AG04449 (cell line): ENCODE measurements at places on chromosomes 5 and 9.

- DNase-seq = no peak
Measured at GRCh38 chr5:168772316-168772961, 193.3 kb upstream of the PANK3 start.

GRCh38 chr9:1273859-1274258 is 223.7 kb downstream of the DMRT2 start:
- no peak for DNase-seq

GRCh38 chr5:27474395-27474794 is 436.0 kb upstream of the CDH9 start:
- no peak for DNase-seq

DNA sequence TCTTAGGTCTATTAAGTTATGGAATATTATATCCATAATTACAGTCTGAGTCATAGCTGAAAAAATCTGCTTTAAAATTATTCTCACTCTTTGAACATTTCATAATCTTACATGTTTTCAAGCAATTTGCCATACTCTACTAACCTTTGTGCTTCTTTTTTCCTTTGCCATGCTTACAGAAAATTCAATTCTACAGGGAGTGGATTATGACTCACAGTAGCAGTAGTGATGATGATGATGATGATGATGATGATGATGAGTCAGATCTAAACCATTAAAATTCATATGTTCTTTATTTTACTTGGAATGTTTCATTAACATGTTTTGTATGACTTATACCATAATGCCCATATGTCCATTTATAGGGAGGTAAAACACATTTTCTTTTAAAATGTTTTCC is 207.1 kb downstream of the VPS13A start:
- DNase-seq = peak; percentile 24

DNA sequence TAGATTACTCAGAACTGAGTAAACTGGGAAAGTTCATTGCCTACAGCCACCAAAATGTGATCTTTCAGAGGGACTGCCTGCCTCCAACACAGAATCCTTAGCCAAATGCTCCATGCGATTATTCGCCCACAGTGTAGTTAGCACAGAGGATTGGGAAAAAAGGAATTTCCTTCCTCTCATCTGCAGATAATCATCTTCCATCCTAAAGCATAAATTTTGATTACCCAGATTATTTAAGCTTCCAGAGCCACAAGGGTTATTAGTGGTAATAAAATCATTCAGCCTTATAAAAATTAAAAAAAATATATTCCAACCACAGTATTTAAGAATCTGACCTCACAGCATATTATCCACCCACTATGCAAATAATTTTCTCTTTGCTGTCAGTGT is 285.3 kb upstream of the GRAMD2B start:
- no peak for DNase-seq

- DNase-seq = no peak
Measured at GRCh38 chr5:66854416-66854815, 258.2 kb downstream of the MAST4 start.

- DNase-seq = no peak
Measured at GRCh38 chr9:133728856-133729616, 9.1 kb downstream of the SARDH start.

GRCh38 chr5:3509290-3509689 is 86.3 kb upstream of the IRX1 start:
- no peak for DNase-seq

DNA sequence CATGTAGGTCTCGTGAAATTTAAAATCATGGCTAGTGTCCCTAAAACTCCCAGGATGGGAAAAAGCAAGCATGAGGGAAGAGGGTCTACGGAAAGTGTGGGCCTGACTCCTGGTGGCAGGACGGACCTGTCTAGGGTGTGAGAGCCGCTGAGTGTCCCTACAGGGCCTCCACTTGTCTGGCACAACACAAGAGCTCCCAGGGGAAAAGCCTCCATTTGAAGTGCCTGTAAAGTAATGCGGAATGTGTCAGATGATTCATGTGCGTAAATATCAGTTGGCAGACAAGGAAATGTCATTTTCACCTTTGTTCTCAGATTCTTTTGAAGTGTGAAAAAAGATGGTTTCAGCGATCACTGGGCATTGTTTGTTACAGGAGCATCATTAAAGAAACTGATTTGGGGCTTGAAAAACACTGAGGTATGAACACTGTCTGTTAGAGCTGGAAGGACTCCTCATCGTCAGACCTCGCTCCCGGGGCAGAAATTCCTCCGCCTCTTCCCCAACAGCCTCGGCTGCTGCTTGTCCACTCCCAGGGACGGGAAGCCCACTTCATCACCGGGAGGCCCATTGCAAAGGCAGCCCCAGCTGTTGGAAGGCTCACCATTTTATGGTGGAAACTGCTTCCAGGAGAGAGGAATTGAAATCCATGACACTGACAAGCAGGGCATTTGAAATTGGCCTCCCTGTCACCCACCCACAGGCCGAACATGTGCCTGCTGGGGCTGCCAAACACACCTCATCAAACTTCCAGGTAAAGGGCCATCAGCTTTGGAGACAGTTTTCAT is 240.8 kb downstream of the FSTL4 start:
- no peak for DNase-seq

DNA sequence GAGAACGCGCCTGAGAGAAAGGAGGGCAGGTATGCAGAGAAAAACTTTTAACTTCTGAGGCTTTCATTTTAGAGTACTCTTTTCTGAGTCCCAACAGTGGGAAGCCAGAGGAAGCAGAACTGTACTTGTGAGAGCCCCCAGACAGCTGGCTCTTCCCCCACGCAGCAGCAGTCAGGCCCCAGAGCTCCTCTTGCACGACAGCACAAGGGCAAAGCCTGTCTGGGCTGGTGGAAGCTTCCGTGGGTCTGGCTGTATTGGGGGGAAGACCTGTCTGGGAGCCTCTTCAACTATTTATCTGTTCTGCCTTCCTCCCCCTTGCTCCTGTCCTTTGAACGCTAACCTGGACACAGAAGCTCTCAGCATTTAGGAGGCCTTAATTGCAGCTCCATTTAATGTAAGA is 68.2 kb downstream of the THBS4 start:
- DNase-seq = no peak

- DNase-seq = no peak
Measured at GRCh38 chr5:96335873-96336272, 97.2 kb downstream of the PCSK1 start.

DNA sequence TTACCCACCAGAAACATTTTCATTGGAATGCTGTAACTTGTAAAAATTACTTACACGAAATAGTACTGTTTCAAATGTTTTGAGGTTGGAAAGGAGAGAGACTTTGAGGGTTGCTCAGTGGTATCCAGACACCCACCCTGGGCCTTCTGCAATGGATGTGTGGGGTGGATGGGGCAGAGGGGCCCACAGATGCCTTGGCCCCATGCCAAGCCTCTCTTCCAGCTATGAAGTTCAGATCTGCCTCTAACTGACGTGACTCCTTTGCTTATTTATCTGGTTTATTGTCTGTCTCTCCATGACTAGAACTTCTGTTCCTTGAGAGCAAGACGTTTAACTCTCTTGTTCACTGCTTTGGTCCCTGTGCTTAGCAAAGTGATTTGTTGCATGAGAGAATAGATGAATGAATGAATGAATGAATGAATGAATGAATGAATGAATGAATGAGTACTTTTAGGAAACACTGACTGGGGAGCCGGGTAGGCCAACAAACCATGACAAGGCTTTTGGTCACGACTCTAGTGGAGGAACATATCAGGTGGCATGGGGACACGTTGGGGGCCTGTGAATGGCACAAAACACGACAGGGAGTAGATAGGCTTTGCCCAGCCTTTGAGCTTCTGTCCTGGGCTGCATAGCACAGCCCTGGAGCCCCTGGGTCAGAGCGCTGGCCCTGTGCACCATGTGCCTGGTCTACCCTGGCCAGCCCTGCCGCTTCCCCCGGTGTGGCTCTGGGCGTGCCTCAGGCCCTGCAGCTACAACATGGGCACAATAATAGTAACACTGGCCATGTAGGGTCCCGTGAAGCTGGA is 31.8 kb downstream of the AK8 start:
- DNase-seq = no peak

DNA sequence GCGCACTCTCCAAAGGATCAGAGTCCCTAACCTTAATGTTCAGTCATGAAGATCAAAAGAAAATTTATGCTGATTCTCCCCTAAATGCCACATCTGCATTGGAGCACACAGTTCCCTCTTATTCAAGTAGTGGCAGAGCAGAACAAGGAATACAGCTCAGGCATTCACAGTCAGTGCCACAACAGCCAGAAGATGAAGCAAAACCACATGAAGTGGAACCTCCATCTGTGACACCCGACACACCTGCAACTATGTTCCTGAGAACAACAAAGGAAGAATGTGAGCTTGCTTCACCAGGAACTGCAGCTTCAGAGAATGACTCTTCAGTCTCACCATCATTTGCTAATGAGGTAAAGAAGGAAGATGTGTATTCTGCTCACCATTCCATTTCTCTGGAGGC is 40.0 kb downstream of the CMYA5 start:
- no peak for DNase-seq

DNA sequence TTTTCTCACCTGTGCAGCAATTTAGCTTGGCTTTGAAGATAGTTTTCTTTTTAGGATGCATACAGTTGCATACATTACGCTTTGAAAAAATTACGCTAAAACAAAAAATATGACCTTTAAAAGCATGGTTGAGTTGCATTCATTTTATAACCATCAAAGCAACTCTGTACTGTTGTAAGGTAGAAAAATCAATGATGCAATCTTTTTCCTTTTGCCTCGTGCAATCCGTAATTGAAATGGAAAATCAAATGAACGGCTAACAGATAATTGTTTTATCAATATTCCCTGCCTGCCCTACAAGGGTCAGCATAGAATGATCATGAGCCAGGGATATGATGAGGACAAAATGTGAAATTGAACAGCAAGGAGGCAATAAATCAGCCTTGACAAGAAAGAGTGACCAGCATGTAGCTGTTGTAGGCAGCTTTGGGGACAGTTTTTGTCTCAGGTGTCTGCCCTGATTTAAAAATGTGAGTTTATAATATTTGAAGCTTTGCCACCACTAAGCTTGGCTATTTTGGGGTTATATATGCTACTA is 98.2 kb downstream of the PBX3 start:
- no peak for DNase-seq

DNA sequence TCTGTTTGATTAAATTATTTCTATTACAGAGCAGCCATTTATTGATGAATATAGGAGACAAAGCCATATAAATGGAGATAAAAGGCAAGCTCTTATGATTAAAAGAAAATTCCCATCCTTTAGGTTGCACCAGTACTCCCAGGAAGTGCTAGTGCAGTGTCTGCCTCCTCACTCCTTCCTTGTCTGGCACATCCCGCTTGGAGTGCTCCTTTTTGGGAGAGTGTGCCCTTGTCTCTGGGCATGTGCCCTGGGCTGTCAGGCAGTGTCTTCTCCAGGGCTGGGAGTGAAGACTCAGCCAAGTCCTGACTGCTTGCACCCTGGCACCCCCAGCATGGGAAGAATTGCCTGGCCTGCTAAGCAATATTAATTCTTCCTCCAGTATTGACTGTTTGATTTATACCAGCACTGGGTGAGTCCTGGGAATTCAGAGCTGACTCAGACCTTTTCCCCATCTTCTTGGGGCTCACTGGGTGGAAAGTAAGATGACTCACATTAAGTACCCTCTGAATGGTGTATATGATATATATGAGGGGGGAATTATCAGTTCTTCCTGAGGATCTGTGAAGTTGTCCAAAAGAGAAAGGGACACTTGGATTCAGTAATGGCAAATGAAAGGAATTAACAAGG is 62.1 kb downstream of the ZSWIM6 start:
- DNase-seq = no peak

DNA sequence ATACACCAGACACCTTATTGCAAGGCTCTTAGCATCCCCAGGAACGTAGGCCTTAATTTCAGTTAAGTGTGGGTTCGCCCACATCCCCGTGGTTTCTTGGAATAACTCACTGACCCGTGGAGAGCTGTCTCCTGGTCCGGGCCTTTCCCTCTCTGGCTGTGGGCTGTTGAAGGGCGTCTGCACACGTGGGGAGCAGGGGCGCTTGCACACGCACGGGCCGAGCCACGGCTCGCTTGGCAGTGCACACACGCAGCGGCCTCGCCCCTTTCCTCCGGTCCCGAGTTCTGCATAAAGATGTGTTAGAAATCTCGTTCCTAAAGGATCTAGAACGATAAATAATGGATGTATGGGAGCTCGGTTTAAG is 141.9 kb downstream of the PBX3 start:
- DNase-seq = no peak

GRCh38 chr9:123722378-123722777 is 207.5 kb downstream of the DENND1A start:
- DNase-seq = no peak

DNA sequence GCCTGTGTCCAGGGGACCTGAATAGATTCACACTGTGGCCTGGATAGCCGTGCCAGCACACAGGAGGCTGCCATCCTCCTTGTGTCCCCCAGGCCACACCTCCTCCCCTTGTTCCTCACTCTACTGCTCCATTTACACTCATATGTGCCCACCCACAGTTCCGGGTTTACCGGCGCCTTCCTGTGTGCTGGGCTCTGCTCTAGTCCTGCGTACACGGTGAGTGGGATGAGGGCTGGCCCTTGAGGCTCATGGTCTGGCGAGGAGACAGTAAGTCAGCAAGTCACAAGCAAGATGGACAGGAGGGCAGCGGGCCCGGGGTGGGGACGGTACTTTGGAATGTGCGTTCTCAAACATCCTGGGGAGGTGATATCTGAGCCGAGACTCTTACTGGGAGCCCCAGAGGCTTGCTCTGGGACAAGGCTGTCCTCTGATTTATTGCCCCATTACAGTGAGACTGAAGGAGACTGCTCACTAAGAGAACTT is 32.4 kb upstream of the NXNL2 start:
- DNase-seq = no peak

DNA sequence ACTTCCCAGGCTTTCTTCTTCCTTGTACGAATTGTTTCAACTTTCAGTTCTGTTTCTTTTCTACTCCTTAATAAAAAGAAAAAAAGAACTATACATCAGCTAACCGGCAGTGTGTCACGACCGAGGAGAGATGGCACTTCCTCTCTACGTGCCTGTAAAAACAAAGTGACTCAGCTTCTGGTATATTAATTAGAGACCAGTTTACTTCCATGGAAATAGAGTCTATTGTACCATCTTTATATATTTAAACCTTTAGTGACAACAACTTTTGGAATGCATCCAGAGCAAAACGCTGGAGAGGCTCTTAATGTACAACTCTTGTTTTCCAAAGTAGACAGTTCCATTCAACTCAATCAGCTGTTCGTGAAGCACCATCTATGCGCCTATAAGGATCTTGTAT is 94.5 kb upstream of the LIFR start:
- no peak for DNase-seq

GRCh38 chr9:86962692-86963091 is 15.4 kb upstream of the GAS1 start:
- no peak for DNase-seq

- DNase-seq = no peak
Measured at GRCh38 chr9:108854641-108855528, 901 bp downstream of the ACTL7B start.

GRCh38 chr5:82356021-82356420 is 77.9 kb upstream of the RPS23 start:
- no peak for DNase-seq
